SK-MEL-5 (cell line): ENCODE measurements at places on chromosomes 12 and 14. TPM values are rescaled to one million over a fixed set of nuclear protein-coding genes. Genes with fewer than 3 reads are reported as not detected.

DNA sequence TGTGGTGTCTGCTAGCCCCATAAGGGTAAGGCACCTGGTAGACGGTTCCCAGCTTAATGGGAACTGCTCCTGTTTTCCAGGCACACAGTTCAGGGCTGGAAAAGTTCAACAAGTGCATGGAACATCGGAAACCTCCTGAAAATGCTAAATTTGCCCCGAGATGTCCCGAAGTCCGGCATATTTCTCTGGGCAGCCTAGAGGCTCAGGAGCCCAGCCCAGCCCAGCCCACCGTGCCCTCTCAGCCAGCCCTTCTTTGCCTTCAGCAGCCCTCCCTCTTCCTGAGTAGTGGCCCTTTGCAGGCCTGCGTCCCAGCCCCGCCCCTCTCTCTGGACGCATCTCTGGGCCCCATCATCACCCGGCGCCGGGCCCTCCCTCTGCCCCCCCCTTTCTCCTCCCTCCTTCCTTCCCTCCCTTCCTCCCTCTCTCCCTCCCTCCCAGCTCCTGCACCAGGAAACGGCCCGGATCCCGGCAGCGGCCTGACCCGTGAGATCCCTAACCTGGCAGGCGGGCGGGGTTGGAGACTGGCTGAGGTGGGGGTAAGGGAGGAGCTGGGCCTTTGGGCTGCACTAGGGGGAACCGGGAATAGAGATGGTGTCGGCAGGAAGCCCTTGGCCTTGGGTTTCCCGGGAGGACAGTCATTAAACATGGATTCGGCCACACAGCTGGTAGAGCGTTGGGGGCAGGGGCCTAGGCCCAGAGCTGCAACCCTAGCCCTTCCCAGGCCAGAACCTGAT lies at the start of gene BCL2L2:
TSS of gene BCL2L2 (plus strand) at position 422 of the 734 bp plus-strand sequence. CDS start 935 bp downstream, outside the sequence.
- DNase-seq, result peak; percentile 91

- no peak for DNase-seq
Observed at GRCh38 chr12:103518899-103519298, 23.1 kb upstream of the C12orf42 start.

The TSPAN11 gene
- total RNA-seq, result not detected in 2 replicates

GRCh38 chr12:51390891-51391282 lies 319 bp downstream of the GALNT6 start:
- DNase-seq, result no peak

DNA sequence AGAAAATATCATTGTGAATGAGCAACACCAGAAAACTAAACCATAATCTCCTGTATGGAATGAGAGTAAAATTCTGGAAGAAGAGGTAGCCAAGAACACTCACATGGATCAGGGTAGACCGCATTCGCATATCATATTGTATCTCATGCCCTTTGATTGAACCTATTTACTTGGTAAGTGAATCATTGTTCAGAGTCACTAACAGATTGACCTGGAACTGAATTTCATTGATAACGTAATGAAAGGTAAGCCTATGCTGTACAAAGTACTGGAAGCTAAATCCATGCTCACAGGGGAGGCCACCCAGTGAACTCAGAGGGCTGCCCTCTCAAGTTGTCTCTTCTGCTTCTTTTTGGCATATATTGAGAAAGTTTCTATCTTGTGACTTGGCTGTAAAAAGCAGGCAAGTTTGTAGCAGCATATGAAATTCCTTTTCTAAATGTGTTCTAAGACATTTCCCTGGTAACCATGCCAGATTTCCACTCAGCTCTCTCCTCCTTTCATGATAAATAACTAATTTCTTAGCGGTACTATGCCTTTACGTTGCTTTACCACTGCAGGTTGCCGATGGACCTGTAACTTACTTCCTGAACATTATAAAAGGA lies 91.4 kb downstream of the PLCZ1 start:
- no peak for DNase-seq

The TXNDC16 gene
- 1.1 and 1.5 TPM in 2 replicates for total RNA-seq

The TMEM63C gene
- total RNA-seq, result 0.48 and 0.66 TPM in 2 replicates

The PLD4 gene
- not detected in 2 replicates for total RNA-seq

GRCh38 chr12:82758749-82759330 lies 72.1 kb downstream of the TMTC2 start:
- peak; percentile 67 for DNase-seq

The ATP23 gene
- 12.9 and 19.3 TPM in 2 replicates for total RNA-seq

GRCh38 chr14:62938778-62939177 lies 106.5 kb downstream of the KCNH5 start:
- DNase-seq, result no peak

The GTF2H3 gene
- 53.8 and 54.7 TPM in 2 replicates for total RNA-seq

DNA sequence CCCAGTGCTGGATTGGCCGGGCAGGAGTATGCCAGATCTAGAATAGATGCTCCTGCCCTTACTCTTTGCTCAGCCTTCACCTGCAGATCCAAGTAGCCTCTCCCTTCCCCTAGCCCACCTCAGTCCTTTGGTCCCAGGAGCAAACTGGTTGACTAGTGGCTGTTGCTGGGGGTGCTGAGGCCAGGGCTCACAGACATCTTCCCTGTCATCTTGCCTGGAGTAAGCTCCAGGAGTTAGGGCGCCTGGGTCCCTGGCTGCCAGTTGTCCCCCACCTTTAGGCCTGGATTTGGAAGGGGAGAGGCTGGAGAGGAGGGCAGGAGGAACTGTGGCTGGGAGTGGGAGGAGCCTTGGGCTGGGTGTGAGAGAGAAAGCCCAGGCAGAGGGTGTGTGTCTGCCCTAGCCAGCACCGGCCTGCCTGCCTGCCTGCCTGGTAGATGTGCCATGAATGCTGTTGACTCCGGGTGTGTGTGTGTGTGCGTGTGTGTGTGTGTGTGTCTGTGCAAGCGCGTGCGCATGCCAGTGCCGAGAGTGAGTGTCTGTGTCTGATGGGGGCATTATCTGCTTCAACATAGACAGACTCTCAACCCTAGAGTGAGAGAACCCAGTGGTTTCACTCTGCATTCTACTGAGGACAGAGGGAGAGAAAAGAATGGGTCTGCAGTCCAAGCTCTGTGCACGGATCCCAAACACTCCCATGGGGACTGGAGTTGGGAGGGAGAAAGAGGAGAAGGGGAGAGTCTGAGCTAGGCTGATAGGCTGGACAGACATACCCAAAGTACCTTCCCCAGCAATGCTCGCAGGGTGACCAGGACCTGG lies 845 bp upstream of the RARG start:
- peak; percentile 24 for DNase-seq

- DNase-seq, result no peak
Observed at GRCh38 chr12:125222876-125223275, 157.6 kb downstream of the AACS start.

GRCh38 chr12:80598004-80598606 lies 109.3 kb upstream of the MYF6 start:
- DNase-seq, result peak; percentile 44

- DNase-seq, result no peak
Observed at GRCh38 chr12:105949391-105949790, 189.4 kb downstream of the NUAK1 start.

GRCh38 chr12:96020314-96021003 lies 14.9 kb downstream of the LTA4H start:
- DNase-seq, result no peak

The ZDHHC22 gene
- 0.08 and 0.13 TPM in 2 replicates for total RNA-seq

GRCh38 chr12:43309959-43310358 lies 242.0 kb downstream of the ADAMTS20 start:
- DNase-seq, result no peak

GRCh38 chr12:69415471-69416275 lies 54.5 kb upstream of the FRS2 start:
- DNase-seq, result peak; percentile 76

The BCL2L14 gene
- not detected in 2 replicates for total RNA-seq

The KRT6C gene
- total RNA-seq, result not detected in 2 replicates

The PLA2G1B gene
- not detected in 2 replicates for total RNA-seq

The B4GALNT1 gene
- 8.3 and 11.2 TPM in 2 replicates for total RNA-seq

DNA sequence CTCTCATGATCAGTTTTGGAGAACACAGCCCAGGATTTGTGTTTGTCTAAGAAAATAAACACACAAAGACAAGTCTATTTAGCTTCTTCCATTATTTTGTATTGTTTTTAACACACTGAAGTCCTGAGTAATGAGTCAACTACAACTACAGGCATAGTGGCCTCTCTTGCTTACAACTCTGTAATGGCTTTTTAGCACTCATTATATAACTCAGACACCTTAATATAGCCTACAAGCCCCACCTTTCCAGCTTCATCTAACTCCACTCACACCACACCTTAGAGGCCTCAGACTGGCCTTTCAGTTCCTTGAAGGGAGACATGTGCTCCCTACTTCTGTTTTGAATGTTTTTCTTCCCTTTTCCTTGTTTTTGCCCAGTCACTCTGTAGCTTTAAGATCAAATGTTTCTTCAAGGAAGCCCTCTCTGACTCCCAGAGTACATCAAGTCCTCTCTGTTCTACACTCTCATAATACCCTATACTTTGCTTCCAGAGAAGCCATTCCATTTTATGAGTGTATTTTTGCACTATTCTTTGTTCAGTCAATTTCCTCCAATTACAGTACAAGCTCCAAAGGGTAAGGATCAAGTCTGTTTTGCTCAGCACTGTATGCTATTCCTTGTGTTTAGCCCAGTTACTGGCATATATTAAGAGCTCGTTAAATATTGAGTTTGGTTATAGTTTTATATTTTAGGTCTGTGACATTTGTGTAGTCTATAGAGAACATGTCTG lies 233.6 kb upstream of the ARHGAP5 start:
- DNase-seq, result no peak

The C12orf50 gene
- 0.58 and 0.69 TPM in 2 replicates for total RNA-seq

DNA sequence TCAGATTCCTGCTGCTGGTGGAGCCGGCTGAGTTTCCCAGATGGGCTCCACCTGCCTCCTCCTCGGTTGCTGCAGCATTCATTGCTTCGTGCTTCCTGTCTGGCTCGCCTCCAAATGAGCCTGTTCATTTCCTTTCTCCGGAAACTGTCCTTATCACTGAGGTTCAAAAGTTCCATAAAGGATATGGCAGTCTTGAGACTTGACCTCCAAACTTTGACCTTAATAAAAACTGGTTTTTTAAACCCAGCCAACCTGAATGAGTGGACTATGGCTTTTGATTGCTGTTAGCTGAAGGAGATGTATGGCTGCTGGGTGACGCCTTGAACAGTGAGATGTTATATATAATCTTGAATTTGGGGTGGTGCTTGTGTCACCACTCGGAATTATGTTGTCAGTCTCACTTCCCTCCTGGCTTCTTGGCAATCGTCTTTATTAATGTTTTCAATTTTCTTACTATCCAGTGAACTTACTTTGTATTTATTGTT lies 62.7 kb downstream of the RASSF3 start:
- DNase-seq, result peak; percentile 55

DNA sequence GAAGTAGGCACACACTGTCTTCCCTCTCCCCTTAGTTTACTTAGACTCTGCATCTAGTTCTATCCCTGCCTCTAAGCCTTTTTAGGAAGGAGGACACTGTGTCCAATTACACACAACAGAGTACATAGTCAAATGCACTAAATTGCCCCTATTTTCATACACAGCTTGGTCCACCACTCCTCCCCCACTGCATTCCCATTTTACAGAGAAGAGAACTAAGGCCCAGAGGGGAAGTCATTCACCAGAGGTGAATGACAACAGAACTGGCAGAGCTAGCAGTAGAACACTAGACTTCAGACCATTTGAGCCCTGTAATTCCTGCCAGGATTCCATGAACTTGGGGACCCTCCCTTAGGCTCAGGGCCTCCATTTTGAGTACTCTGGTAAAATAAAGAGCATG lies 1.1 kb upstream of the JPH4 start:
- no peak for DNase-seq

DNA sequence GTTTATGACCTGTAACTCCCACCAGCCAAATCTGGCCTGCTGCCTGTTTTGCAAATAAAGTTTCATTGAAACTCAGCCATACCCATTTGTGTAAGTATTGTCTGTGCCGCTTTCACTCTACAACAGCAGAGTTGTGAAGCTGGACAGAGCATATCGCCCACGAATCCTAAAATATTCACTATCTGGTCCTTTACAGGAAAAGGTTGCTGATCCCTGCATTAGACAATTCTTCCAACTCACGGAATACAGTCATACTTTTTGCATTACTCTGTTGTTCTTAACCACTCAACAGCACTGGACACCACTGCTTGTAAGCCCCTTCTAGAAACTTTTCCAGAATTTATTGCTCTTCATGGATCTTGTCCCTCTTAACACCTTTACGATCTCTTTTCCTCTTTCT lies 435.4 kb downstream of the EGLN3 start:
- no peak for DNase-seq

DNA sequence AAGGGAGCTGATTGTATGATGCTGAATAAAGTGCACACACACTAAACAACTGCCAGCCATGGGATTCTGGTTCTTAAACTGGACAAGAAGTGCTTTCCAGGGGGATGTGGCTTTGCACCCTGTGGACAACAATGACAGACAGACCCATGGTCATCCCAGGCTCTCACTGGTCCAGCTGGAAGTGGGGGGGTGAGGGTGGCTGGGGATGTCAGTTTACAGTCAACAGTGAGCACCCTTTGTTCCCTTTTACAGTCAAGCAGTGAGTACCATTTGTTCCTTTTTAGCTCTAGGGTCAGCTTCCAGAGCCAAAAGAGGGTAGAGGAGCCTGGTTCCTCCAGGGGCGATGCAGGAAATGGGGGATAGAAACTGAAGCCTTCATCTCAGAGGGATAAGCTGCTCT lies 100.7 kb downstream of the SMOC1 start:
- DNase-seq, result no peak

GRCh38 chr12:91007531-91008290 lies 2.9 kb upstream of the EPYC start:
- no peak for DNase-seq

GRCh38 chr12:14635776-14636175 lies 60.6 kb downstream of the GUCY2C start:
- DNase-seq, result no peak

DNA sequence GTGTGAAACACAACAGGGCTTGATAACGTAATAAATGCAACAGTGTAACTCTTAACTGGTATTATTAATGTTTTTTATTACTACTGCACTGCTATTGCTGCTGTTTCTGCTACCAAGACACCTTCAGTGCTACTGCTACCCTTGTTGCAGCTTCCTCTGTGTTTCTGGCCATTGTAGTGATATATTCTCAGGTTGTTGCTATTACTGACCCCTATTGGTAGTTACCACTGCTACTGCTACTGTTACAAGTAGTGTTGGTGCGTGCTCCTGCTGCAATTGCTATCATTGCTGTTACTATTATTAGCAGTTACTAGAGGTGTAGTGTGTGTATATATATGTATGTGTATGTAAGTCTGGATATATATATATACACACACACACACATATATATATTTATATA lies 87.2 kb upstream of the PTPRB start:
- DNase-seq, result peak; percentile 59

The WNT1 gene
- total RNA-seq, result not detected in 2 replicates

DNA sequence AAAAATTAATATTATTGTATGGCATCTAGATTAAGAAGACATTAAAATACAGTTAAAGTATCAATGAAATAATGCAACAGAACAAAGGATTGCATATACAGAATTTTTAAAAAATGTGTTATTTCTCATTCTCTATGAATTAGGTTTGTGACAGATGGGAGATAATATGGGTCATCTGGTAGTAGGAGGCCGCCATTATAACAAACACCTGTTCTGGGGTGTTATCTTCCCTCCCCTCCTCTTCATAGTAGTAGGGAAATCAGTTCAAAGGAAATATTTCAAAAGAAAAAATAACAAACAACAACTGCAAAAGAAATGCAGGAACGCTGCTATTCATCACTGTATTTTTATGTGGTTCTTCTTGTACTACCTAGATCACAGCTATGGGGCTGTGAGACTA lies 187.0 kb upstream of the ATP2B1 start:
- DNase-seq, result no peak

GRCh38 chr12:57473392-57473791 lies 6.3 kb downstream of the ARHGAP9 start:
- DNase-seq, result no peak
